ENCODE measurements at places on chromosomes 12 and 14.

DNA sequence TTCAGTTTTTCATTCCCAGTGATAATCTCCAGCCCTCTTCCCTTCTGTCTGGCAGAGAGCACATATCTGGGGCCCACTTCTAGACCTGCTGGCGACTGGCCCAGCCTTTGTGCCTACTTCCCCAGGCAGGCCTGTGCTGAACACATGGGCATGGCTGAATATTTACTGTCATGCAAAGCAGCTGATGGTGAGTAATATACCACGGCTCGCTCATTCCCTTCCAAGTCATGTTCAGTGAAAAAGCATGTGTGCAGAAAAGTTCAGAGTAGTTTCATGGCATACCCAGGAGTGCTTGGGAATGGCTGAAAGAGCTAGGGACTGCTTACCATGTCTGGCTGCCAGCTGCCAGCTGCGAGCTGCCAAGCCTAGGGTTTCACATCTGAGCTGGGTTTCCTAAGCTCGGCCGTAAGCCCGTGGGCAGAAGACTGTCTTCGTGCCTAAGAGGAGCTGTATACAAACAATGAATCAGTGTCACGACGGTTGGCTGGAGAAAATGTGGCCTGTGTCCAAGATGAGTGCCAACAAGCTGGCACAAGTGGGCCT lies 179.9 kb upstream of the PELI2 start:
- DNase-seq = no peak

DNA sequence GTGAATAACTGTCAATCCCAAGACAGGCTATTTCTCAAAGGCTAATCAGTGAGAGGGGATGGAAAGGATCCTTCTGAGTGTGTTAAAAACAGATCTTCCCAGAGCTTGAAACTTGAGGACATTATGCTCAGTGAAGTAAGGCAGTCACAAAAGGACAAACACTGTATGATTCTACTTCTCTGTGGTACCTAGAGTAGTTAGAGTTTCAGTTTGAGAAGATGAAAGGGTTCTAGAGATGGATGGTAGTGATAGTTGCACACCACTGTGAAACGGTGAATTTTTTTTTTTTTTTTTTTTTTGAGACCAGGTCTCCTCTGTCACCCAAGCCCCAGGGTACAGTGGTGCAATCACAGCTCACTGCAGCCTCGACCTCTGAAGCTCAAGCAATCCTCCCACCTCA lies 133.8 kb downstream of the SAMD4A start:
- no peak for DNase-seq

DNA sequence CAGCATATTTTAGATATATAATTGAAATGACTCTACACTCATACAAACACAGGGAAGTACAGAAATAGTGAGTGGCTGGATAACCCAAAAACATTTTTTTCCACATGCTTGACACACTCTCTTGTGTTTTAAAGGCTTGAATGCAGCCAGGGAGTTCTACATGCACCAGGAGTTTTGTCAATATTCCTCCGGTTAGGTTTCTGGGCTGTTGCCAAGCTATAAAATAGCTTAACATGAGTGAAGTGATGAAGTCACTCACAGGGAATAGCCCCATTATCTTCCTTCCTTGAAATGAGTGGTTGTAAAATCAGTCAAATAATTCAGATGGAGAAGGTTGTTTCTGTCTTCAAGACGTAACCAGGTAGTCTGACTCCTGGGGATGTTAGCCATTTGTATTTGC lies 582.7 kb downstream of the SLC6A15 start:
- DNase-seq = no peak

GRCh38 chr14:96156804-96157760 lies 47.6 kb upstream of the BDKRB2 start:
- no peak for DNase-seq

GRCh38 chr12:47986291-47986660 lies 18.0 kb downstream of the COL2A1 start:
- no peak for DNase-seq

- no peak for DNase-seq
Measured at GRCh38 chr12:16165506-16165905, 112.0 kb downstream of the SLC15A5 start.

- DNase-seq = no peak
Measured at GRCh38 chr12:46159309-46159901, 109.4 kb downstream of the SLC38A1 start.

DNA sequence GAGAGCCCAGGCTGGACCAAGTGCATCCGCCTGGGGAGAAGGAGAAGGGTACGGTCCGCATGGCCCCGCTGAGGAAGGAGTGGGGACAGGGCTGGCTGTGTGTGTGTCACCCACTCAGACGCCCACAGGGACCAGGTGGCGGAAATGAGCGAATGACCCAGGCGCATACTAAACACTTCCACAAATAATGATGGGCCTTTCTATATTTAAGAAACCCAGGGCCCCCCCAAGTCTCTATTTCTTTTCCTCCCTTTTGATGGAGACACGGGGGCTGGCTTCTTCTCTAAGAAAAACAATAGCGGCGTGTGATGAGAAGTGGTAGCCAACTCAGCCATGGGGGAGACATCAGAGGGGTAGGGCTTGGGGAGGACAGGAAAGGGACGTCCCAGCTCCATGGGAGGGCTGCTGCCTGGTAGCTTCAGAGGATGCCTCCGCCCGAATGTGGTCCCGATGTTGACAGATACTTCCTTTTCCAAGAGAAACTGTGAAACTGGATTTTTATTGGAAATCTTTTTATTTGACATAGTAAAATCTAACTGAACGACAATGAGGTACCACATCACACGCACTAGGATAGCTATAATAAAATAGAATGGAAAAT lies 6.3 kb upstream of the MAP1LC3B2 start:
- DNase-seq = no peak

DNA sequence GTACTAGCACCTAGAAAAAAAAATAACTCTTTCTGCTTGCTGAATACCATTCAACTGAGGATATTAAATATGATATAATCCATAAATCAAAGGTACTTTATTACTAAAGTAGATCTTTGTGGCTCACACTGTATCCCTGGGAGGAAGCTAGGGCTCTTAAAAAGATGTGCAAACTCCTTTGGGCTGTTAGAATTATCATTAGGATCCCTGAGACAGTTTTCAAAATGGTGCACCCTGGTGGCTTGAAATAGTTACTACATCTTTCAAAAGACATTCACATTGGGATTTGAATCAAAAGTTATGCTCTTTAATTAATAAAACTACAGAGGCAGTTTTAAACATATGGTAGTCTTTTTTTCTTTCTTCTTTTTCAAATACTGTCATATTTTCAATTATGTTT lies 228.5 kb upstream of the G2E3 start:
- no peak for DNase-seq

- DNase-seq = no peak
Measured at GRCh38 chr12:120951-121350, 54.4 kb downstream of the IQSEC3 start.

DNA sequence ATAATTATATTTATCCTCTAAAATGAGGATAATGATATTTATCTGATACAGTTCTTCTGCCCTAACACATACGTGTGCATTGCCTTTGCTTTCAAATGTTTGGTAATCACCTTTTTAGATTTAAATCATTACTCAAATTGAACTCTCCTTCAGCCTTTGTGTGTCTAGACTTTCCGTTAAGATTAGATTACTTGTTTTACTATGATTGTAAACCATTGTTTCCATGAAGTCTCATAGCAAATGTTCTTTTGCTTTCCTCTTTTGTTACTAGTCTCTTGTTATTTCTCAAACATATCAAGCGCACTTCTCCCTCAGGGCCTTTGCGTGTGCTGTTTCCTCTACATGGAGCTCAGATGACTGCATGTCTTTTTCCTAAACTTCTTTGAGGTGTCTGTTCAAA lies 63.7 kb downstream of the ETV6 start:
- DNase-seq = no peak

DNA sequence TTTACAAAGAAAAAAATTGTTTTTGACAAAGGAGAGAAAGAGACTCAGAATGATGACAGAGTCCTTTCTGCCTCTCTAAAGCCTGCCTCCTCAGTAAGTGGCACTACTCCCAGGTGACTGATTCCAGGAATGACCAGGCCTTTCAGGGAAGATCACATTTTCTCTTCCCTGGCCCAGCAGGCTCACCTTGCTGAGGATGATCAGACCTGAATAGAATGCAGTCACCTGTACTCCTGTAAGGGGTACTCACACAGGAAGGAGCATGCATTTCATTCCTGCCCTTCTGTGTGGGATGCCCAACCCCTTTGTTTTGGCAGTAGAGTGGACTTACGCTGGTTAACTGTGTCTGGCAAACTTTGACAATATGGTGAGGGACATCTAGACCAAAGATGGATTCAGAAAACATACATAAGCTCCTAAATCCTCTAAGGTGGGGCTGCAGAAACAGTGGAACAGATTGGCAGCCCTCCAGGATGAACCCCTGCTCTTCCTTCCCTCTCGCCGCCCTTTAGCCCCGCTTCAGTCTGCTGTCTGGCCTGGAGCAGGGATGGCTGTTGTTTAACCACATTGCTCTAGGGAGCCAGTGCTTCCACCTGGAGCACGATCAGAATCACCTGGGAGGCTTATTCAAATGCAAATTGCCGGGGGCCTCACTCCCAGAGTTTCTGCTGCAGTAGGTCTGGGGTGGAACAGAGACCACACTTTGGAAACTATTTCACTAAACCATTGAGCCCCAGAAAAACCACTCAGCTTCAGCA lies 29.8 kb downstream of the ERG28 start:
- DNase-seq = no peak

GRCh38 chr14:30243207-30243606 lies 315.6 kb upstream of the PRKD1 start:
- no peak for DNase-seq

GRCh38 chr14:99192028-99192621 lies 79.9 kb downstream of the BCL11B start:
- no peak for DNase-seq

DNA sequence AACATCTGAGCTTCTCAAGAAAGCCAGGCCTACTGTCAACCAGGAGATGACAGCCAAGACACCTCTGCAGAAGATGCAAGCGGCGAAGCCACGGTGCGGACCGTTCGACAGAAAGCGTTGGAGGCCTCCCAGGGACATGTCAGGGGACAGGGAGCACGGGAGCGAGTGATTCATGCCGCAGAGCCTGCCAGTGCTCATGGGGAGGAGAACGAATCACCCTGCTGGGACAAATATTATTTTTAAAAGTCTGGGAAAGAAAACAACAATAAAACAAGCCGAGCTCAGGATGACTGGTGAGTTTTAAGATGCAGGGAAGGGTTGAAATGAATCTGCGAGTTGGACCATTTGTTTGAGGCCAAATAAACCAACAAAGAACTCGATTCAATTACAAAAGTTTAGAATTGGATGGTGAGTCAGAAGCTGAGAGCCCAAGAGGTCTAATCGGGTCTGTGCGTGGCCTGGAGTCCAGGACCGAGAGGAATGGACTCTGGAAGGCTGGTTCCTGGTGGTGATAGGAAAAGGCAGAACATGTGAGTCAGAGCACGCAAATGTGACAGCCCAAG lies 91.0 kb downstream of the RBM19 start:
- no peak for DNase-seq

- no peak for DNase-seq
Measured at GRCh38 chr14:24417832-24418491, 11.5 kb downstream of the CBLN3 start.

- DNase-seq = no peak
Measured at GRCh38 chr12:103814436-103814835, 26.6 kb downstream of the NT5DC3 start.

DNA sequence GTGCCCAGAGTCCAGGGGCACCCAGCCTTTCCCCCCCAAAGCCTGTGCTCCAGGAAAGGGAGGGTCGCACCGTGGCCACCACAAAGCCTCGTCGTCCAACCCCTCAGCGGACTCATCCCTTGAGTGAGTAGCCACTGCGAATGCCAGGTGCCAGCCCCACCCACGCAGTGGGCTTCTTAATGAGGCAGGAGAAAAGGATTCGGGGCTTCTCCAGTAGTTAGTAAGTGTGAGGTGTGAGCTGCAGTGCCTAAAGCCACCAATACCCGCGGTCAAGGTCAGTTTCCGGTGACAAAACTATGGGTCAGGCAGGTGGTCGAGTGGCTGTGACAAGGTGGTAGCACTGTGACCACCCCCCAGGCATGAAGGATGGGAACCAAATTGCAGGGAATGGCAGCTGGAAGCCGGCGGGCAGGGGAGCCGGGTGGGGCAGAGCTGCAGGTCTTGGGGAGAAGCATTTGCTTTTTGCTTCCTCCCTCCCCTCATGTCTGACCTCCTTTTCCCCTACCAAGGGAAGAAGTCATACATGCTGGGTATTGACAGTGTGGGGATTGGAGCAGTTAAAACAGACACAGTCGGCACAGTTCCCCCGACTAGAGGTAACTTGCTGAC lies 8.0 kb downstream of the RAN start:
- DNase-seq = no peak

DNA sequence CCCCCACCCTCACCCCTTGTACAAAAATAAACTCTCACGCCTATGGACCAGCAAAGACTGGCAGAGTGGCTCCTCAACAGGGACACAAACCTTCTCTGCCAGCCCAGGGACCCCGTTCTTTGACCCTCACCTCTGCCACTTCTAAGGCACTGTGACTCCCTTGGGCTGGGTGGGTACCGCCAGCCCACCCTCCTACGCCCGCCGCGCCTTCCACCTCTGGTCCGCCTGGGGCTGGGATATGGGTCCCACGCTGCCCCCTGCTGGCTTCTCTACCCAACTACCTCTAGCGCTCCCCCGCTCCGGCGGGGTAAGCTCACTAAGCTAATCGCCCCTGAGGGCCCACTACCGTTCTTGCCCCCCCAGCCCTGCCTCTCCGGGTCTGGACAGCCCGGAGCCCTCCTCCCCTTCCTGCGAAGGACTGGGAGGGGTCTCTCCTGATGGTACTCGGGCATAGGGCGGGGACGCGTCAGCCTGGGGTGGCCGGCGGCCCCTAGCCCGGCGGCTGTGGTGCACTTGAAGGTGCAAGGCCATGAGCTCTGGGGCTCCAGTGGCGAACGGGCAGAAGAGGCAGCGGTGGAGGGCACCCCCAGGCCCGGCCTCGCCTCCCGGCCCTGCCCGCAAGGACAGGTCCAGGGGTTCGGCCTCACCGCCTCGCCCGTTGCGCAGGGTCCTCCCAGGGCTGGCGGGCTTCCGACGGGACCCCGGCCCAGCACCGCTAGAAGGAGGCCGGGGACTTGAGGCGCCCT lies 8.1 kb downstream of the ZNF219 start:
- no peak for DNase-seq

- no peak for DNase-seq
Measured at GRCh38 chr14:103549361-103550311, 12.8 kb downstream of the BAG5 start.

GRCh38 chr12:28512876-28513275 lies 322.6 kb downstream of the CCDC91 start:
- no peak for DNase-seq

DNA sequence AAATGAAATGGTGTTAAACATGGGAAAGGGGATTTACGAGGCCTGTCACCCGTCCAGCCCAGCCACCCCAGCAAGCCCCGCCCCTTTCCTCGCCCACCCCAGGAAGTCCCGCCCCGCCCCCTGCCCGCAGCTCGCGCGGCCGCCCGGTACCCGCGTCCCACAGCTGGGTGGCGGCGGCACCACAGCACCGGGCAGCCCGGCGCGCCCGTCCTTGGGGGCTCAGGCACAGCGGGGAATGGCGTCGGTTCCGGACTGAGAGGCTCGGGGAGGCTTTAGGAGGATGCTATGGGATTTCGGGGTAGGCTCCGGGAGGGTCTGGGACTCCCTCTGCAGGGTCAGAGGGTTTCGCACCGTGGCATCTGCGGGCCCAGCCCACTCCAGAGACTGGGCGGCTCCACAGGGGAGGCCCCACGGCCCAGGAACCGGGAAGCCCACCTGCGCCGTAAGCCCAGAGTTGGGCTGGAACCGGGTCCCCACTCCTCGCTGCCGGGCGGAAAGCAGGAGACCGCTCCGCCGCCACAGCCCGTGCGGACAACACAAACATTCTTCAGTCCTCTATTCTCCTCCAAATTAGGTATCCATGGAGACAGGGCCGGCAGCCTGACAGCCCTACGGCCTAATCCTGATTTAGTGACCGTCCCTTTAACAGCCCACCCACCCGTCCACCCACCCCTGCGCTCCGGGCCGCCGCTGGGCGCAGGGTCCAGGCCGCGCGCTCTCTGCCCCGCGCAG lies 1.4 kb downstream of the FIGNL2 start:
- DNase-seq = no peak
